ENCODE measurements at places on chromosomes 7 and 10.

GRCh38 chr10:23370106-23370505 lies 25.5 kb upstream of the C10orf67 start:
- no peak for DNase-seq

GRCh38 chr10:31011665-31012022 lies 20.0 kb downstream of the ZNF438 start:
- DNase-seq = no peak

- DNase-seq = no peak
Measured at GRCh38 chr10:6737080-6737641, 157.1 kb upstream of the PRKCQ start.

DNA sequence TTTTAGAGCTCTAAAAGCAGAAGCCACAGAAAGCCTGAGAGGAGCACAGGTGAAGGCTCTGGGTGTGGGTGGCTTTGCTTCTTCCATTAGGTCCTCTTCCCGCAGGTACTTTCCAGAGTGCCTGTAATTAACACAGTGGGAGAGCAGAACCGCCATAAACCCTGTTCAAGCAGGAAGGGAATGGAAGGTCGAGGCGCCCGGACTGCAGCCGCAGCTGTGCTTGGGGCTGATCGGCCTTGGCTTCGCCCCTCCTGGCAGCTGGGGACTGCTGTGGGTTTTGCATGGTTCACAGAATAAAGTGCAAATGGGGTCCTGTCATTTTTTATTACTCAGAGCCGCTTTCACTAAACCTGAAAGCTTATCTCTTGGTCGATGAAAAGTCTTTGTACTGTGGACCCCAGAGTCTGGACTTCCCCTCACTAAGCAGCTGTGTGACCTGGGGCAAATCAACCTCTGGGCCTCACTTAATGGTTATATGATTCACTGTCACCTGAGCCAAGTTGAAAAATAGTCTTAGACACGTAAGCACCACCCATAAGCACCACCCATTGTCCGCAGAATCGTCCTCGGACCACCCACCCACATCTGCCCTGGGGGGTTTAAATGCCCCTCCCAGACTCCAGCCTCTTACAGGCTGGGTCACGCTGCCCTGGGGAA lies 100.9 kb downstream of the XRCC2 start:
- no peak for DNase-seq

- DNase-seq = no peak
Measured at GRCh38 chr7:67346876-67347275, 350.2 kb downstream of the TYW1 start.

- no peak for DNase-seq
Measured at GRCh38 chr10:124829447-124830115, 28.0 kb downstream of the ABRAXAS2 start.

DNA sequence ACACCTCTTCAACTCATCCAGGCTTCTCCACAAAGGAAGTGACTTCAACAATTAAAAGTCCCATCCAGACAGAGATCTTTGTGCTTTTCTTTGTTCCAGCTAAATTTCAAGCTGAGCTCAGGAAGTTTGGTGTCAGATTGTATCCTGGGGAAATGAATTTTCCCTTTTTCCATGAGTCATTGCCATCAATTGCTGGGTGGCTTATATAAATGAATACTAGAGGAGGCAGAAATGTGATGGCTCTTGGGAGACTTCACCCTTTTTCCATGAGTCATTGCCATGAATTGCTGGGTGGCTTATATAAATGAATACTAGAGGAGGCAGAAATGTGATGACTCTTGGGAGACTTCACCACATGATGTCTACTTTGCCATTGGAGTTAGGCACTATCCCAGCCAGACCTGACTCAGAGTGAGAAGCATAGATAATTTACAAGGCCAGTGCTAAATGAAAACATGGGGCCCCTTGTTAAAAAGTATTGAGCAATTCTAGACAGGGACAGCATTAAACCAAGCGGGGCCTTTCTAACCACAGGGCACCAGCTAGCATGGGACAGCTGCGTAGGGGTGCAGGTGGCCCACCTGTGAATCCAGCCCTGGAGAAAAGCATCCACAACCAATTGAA lies 339.2 kb upstream of the PODXL start:
- no peak for DNase-seq

GRCh38 chr7:957418-958220 lies 3.1 kb upstream of the ADAP1 start:
- DNase-seq = no peak

GRCh38 chr10:85458324-85458723 lies 908.3 kb downstream of the GRID1 start:
- DNase-seq = no peak

DNA sequence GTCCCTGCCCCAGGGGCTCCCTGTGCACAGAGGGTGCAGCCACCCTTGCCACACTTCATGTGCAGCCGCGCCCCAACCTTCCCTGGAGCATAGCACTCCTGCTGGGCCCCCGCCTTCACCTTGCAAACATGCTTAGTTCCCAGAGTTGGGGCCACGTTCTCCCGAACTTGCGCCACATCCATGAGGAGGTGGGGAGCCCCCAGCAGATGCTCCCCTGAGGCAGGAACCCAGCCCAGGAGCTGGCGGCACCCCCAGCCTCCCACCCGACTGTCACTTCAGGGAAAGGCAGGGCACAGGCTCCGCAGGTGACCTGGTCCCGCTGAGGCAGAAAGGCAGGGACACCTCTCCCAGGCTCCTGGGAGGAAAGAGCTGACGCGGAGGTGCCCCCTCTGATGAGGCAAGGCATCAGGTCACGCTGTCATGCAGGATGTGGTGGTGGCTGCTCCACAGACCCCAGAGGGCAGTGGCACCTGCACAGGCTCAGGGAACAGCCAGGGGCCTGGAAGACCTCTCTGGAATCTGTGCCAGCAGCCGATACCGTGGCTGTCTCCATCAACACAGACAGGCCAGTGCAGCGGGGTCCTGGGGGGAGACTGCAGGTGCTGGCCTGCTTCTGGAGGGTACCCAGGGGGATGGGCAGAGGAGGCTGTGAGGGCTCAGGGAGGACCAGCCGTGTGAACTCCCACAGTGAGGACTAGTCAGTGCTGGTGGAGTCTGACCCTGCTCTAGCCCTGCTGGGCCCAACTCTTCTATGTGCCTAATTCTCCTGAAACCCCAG lies 221.3 kb downstream of the MAD1L1 start:
- DNase-seq = no peak

DNA sequence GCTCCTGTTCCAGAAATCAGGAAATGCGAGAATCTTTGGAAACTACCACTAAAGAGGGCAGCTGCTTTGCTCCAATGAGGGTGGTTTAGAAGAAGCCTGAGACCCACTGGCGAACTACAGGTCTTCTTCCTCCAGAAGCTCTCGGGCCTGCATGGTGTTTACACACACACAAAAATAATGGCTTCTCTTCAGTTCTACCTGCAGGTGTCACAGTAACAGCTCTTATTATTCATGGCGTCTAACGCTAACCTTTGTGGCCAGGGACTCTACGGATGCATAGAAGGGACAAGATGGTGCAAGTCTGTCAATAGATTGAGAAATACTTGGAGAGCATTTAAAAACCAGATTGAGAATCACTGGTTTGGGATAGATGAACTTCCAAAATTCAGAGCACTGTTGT lies 22.4 kb downstream of the GPR141 start:
- no peak for DNase-seq

DNA sequence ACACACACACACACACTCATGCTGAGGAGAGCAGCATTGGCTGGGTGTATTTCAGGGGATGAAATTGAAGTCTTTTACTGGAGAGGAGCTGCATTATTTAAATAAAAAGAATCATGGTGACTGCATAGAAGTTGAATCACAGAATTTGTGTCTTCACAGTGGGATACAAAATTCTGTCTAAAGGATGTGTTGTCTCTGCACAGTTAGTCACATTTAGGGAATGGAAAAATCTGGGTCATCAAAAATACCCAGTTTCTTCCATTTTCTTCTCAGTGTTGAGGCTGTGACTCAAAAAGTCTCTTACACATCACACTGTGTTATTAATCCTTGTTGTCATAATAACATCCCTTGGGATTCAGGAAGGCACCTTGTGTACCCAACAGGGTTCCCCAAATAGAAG lies 10.9 kb downstream of the PAPSS2 start:
- DNase-seq = no peak

DNA sequence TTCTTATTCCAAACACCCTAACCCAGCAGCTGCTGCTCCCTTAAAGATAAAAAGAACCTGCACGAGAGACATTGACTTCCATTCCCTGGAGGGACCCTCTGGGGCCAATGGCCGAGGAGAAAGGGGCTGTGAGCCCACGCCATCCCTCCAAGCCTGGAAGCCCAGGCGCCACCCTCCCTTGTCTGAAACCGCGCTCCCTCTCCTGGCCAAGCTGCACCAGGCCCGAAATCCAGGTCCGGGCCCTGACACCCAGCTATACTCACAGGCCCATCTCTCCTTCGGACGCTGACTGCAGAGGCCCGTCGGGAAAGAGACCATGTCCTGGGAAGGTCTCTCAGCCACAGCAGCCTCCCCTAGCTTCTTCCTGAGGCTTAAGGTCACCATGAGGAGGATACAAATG lies 196.5 kb downstream of the PTPRN2 start:
- no peak for DNase-seq

DNA sequence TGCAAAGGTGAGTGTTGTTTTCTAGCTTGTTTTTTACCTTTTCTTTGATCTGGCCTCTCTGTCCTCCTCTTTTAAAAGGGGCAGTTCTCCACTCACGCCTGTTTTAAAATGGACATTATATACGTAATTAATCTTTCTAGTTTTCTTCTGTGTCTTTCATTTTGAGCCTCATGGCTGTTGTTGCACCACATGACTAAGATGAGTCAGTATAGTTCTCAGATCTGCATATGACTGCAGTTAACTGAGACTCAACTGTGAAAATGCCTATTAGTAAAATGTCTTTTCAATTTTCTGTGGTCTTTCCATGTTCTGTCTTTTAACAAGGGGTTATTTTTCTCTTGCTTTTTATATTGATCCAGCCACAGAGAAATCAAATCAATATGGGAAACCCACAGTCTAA lies 296.1 kb downstream of the CDK14 start:
- DNase-seq = no peak

GRCh38 chr10:33025039-33025438 lies 67.0 kb upstream of the ITGB1 start:
- no peak for DNase-seq

DNA sequence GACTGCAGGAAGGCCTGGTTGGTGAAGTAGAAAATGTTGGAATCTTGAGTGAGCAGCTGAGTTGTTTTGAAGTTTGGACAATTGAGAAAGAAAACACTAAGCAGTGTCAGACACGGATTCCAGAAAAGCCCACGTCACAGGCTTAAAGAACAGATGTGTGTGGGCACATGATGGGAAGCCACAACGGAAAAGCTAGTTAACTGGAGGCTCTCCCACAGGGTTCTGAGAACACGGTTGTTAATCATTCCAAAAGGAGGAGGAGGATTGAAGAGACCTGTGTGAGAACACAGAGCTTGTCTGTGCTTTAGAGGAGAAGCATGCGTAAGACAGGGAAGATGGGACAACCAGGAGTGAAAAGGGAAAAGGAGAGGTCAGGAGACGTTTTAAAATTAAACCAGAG lies 42.6 kb downstream of the SHH start:
- DNase-seq = no peak

- DNase-seq = no peak
Measured at GRCh38 chr7:117202511-117202910, 120.3 kb downstream of the WNT2 start.

- peak; percentile 11 for DNase-seq
Measured at GRCh38 chr10:12720217-12720981, 281.1 kb downstream of the CCDC3 start.

GRCh38 chr7:155182406-155182970 lies 112.4 kb downstream of the HTR5A start:
- no peak for DNase-seq

Data from SHP77 treated with DMSO at 0.1 percent for 48 hours (cell line).